Germinal center (tissue), 1 donor: ENCODE measurements at places on chromosomes 3 and 15.
A peak's percentile ranks its signal among the peaks of the same experiment; 100 is the strongest.

DNA sequence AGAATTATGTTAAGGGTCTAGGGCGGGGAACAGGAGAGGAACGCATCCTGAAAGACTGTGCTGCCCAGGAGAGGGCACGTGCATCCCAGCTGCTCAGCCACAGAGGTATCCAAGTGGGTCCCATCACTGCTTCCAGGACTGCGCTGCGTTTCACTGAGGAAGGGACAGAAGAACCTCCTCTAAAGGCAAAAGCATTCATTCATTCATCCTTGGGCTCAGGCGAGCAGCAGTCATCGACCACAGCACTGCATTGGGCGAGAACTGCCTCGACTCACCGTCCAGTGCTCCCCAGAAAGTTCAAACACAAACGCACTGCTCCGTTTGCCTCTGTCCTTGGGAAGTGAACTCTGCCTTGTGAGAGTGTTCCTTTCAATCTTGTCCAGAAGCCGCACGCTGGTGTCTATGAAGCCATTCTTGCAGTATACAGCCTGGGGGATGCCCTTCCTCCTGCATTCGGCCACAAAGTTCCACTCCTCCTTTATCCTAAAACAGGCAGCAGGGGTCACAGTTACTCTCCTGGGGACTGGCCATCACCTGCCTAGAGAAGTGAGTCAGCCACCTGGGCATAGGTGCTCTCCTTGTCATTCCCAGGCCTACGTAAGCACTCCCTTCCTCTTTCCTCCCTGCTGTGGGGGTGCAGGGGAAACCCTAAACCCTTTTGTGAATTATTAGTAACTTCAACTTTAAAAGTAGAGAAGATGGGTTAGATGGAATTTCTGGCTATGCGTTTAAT is 21.2 kb downstream of the LRRC2 start:
- no peak for DNase-seq

DNA sequence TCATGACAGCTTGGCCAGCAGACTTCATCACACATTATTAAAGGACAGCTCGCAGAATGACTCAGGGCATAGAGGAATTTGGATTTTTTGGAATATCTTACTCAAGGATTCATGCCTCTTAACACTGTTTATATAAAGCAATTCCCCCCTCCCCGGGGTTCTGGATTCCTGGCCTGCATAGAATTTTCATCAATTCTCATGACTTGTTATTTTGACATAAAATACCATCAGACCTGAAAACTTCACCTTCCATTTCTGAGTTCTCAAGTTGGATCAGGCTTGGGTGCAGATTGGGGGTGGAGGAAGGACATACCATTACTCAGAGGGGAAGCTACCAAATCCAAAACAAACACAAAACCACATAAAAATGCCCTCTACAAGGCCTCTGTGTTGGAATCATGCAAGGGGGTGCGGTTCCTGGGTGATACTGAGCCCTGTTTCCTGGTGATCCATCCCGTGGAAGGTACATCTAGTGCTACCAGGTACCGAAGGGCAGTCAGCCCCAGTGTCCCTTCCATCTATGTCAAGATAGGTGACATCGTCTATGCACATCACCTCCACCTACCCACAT is 95.3 kb downstream of the DAPK2 start:
- no peak for DNase-seq

DNA sequence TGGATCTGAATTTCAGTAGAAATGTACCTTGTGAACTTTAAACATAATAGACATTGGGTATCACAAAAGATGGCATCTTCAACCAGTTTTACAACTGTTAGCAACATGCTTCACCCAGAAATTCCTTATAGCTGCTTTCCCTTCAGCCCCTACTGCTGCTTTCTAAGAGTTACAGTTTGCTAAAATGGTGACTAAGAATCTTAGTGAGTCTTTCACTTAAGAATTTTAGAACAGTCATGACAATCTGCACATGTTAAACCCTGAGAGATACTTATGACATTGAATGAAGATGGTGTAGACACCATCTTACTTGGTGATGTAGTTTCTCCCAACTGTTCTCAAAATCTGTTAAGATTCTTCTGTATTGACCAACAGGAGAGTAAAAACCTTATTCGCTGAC is 129.7 kb upstream of the UBE2E1 start:
- no peak for DNase-seq

DNA sequence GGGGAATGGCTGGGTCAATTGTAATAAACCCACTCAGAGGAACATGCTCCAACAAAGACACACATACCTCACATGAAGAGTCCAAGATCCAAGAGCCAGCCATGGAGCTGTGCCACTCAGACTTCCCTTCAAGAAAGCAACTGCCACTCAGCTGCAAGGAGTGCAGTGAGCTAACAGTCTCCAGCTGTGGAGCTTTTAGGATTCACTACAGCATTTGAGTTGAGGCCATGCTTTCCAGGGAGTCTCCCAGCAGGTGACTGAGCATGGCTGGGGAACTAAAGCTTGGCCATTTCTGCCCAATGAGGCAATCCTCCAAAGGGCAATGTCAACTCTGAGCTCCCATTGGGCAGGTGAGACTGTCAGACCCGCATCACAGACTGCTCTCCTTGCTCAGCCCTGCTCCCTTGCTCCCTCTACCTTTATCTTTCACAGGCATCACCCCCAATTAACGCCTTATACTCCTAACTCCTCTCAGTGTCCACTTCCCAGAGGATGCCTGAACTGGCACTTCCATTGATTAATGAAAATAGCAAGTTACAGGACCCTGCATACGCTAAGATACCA is 165.3 kb upstream of the CTNNB1 start:
- DNase-seq: no peak

GRCh38 chr3:113441051-113441770 is at the start of gene CFAP44:
Gene CFAP44, minus strand, starts transcription at chr3:113441493. Its CDS starts 7,829 bp downstream, at chr3:113433664.
- DNase-seq: peak; percentile 81

GRCh38 chr15:80152896-80153876 is at the start of gene FAH:
Gene FAH, plus strand, starts transcription at chr15:80152999. Its CDS starts 56 bp downstream, at chr15:80153055.
- DNase-seq: peak; percentile 34

- DNase-seq: no peak
Measured at GRCh38 chr3:70360979-70361760, 48.7 kb upstream of the MDFIC2 start.

- DNase-seq: no peak
Measured at GRCh38 chr3:131218196-131218595, 163.4 kb upstream of the NUDT16 start.
